ENCODE measurements at places on chromosomes 3 and 15. TPM values are rescaled to one million over a fixed set of nuclear protein-coding genes. Genes with fewer than 3 reads are reported as not detected.

The UROC1 gene
- total RNA-seq, result not detected

The KLF15 gene
- 0.38 TPM for total RNA-seq

The SEC62 gene
- 83.3 TPM for total RNA-seq

GRCh38 chr3:26050776-26051175 lies 260.9 kb downstream of the OXSM start:
- DNase-seq, result no peak

GRCh38 chr3:188198001-188198400 lies 44.0 kb downstream of the LPP start:
- DNase-seq, result no peak
